ENCODE measurements at places on chromosomes 16 and 17.

GRCh38 chr17:50837980-50838954 lies 2.9 kb downstream of the WFIKKN2 start:
- no peak for ATAC-seq

GRCh38 chr17:65918916-65919315 lies 273.0 kb downstream of the CEP112 start:
- ATAC-seq, result no peak

DNA sequence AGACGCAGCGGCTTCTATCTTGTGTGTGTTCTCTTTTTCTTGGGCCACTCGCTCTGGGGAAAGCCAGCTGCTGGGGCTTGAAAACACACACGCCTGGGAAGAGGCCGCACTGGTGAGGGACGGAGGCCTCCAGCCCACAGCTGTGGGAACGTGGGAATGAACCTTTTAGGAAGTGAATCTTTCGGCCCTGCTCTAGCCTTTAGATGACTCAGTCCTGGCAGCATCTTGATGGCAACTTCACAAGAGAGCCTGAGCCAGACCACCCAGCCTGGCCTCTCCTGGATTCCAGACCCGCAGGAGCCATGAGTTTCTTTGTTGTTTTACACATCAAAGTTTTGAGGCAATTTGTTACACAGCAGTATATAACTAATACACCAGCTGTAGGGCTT lies 2.2 kb upstream of the PDPK1 start:
- ATAC-seq, result no peak

- ATAC-seq, result no peak
These were observed 476.8 kb downstream of the SHISA9 start for GRCh38 chr16:13378151-13378550.

DNA sequence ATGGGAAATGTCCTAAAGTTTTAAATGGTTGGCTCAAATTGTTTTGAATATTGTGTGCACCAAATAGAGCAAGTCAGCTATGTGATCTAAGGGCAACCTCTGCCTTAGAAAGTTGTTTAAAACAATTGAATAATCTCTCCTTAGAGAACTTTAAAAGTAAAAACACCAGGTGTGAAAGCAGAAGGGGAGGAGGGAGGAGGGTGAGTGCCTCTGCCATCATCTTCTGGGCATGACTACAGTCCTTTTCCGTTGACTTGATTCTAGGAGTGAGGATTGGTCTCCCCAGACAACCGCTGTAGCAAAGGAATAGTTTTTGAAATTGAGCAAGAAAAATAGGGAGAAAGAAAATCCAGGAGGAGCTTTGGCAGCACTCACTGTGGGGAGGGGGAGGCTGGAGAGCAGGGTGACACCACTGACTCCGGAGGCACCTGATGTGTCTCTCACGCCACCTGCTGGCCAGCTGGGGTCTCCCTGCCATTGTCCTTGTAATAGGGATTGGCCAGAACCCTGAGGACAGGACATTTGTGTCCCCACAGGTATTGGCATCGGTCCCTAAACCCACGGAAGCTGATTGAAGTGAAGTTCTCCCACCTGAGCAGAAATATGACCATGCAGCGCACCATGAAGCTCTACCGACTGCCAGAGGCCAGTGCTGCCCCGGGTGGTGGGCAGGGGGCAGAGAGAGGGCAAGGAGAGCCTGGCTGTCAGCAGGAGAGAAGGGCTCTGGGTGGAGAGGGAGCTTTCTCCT lies 33.3 kb downstream of the PLCD3 start:
- ATAC-seq, result peak; percentile 86

- no peak for ATAC-seq
These were observed 90.3 kb upstream of the MPHOSPH6 start for GRCh38 chr16:82260212-82260795.

- no peak for ATAC-seq
These were observed 1332.3 kb downstream of the CDH11 start for GRCh38 chr16:63789603-63790002.

GRCh38 chr17:40309031-40309948 lies at the start of gene RARA:
Gene RARA, plus strand, starts transcription at chr17:40309180. Its CDS starts 22,039 bp downstream, at chr17:40331219.
- peak; percentile 27 for ATAC-seq

GRCh38 chr17:36936455-36937000 lies 747 bp upstream of the LHX1 start:
- ATAC-seq, result no peak

Data from activated CD4-positive, CD25-positive, alpha-beta regulatory T cell treated with anti-CD3 and anti-CD28 coated beads, Interleukin-2, amount 50 U/mL, for 24 hours (primary cell).